Stimulated activated naive CD4-positive, alpha-beta T cell (primary cell): ENCODE measurements at places on chromosomes 5 and 9.

- no peak for DNase-seq
Observed at GRCh38 chr9:96008502-96009222, 133.2 kb downstream of the ERCC6L2 start.

- no peak for DNase-seq
Observed at GRCh38 chr9:89365532-89365912, 47.2 kb downstream of the SECISBP2 start.

GRCh38 chr5:152514827-152515397 lies 109.8 kb upstream of the NMUR2 start:
- DNase-seq = no peak

- no peak for DNase-seq
Observed at GRCh38 chr9:38443597-38443996, 19.3 kb upstream of the IGFBPL1 start.

DNA sequence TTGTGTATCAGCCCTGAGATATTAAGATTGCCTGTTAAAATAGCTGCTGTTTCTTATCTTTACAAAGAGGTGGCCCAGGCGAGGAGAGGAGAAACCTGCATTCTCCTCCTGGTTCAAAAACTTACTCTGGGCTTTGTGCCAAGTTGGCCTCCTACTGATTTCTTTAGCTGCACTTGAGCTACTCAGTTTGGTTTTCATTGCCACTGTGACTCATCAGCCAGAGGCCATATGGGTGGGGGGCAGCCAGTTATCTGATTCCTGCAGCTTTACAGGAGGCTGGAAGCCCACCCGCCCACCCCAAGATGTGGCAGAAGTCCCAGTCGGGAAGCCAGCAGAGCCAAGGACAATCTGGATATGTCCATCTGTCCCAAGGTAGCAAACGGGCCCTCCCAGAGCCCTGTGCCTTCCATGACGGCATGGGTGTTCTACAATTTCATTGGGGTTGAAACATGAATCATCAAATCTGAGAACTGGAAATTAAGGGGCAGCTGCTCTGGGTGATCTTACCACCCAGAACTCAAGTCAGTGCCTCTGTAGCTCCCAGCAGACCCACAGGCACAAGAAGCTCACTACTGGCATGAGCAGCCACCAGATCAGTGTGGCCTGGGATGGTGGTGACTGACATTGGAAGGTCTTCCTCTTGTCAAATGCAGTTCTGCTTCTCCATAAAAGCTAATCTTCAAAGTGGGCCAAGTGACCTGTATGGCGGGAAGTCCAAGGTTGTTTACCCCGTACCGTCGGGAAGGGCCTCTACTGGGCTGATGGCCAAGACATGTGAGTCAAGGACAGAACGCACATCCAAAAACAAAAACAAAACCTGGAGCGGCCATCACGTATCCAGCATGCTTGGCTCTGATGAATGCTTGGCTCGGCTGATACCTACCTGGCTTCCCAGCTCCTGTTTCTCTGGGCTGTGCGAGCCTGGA lies 15.6 kb downstream of the FCN2 start:
- no peak for DNase-seq

DNA sequence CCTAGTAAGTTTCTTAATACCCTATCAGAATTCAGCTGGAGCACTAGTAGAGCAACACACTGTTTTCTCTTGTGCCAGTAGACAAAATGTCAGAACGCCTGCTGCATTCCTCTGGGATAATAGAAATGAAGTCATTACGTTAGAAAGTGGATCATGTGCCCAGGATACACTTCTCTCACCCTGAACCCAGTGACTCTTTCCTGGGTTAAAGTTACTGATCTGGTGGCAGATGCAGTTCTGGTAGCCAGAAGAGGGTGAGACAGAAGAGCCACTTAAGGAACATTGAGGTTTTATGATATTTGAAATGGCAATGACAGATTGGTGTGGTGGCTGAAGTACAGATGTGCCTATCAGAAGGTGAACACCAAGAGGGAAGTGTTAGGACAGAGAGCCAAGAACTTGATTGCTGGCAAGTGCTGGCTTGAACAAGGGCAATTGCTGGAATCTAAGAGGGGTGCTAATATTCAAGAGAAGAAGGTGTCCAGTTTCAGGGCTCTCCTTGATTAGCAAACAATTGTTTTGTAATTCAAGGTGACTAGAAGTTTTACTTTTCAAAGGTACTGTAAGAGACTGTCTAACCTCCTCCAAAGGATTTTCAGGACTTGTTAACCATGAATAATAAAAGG lies 93.7 kb upstream of the ERBIN start:
- no peak for DNase-seq

- DNase-seq = no peak
Observed at GRCh38 chr9:14442956-14443355, 129.0 kb upstream of the NFIB start.

- no peak for DNase-seq
Observed at GRCh38 chr5:124658867-124659557, 87.4 kb downstream of the ZNF608 start.

DNA sequence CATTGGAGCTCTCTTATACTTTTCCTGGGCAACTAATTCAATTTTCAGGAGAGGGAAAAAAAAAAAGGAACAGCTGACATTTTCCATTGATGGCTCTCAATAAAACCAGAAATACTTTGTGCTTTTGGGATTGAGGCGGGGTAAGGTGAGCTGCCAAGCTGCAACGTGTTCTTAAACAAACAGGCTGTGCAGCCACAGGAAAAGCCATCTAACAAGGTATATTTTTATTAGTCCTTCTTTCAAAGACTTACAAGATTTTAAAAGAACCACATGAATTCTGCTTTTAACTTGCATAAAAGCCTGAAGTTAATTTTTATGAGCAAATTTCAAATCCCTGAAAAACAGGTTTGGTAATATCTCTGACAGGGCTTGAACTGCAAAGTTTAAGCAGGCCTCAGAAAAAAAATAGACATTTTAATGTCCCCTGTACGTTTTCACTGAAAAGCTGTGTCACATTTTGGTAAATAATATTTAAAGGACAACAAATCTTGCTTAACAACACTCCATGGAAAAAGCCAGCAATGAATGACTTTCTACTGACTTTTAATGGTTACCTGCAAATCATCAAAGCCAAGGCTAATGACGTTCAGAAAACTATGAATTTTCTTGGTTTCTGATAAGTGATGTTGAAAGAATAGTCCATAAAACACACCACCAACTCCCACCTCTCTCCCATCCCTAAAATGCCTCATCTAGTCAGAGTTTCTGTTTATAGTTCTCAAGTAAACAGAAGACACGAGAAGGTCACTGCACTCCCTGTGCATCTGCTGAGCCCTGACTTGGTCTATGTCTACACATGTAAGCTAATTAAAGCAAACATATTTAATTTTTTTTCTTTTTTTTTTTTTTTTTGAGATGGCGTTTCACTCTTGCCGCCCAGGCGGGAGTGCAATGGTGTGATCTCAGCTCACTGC lies 433.6 kb downstream of the PIK3R1 start:
- DNase-seq = no peak

- no peak for DNase-seq
Observed at GRCh38 chr9:137268538-137269201, 8.9 kb upstream of the TOR4A start.

DNA sequence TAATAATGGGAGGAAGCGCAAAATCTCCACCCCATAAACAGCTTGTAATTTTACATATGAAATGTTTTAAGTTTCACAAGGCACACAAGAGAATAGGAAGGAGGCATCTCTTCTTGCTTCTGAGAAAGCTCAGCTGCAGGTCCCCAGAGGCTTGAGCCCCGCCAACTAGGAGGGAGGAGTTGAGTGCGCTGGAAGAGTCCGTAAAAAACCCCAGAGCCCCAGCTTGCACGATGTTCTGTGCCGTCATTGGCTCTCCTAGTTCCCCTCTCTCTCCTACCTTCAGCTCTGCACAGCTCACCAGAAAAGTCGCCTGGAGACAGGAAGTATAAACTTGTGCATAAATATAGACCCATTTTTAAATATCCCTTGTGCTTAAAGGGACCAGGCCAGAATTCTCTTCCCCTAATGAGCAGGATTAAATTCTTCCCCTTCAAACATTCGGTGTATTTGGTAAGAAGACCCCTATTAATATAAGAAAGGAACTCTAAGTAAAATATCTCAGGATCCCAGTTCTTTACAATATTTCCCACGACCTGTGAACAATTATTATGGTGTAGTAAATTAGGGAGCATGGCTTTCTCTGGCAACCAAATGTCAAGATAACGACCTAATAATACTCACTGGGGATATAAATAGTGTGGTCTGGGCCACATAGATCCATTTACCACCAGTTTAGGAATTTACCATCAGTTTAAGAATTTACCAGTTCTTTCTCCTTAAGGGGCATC lies 13.7 kb downstream of the GLRX start:
- peak; percentile 89 for DNase-seq

DNA sequence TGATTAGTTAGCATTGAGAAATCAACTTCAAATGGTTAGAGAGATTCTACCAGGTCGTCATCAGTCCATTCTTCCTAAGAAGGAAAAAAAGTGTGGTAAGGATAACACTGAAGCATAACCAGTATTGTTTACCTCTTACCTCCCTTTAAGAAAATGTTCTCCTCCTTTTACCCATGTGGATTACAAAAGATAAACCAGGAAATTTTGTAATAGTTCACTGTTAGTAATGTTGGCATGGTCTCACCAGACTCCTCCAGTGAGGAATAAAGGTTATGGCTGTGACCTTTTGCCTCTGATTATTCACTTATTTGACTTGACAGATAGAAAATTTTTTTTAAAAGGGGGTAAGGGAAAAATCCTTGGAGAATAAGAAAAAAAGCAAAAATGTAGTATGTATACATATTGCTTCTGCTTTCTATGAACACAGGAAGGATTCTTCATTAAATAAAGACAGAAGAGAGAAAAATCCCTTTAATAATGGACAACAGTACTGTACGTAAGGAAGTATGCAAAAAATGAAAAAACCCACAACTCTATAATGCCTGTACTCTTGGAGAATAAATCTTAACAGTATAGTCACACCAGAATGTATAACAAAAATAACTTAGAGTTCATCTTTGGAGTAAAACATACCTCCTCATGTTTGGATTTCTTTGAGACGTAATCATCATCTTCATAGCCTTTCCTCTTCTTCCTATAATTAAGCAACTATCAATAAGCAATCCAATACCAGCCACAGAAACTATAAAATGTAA lies 18.1 kb downstream of the CCNH start:
- no peak for DNase-seq

GRCh38 chr5:2143088-2143487 lies 260.4 kb upstream of the IRX4 start:
- DNase-seq = no peak
